ENCODE measurements at places on chromosomes 2 and 18.

DNA sequence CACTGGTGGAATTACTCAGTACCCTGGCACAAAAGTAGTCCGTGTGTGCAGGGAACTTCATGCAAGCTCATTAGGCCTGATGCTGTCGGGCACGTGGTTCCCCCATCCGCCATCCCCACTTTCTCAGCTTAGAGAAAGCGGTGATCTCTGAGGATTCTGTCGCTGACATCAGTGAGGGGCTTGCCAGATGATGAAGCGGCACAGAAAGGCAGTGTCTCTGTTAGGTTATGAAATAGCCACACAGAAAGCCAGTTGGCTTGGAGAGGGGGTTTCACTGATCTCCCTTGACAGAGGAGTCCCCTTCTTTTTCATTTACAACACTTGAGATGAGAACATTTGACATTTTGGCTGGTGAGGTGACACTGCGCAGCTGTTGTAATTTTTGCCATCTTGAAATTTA is 179.7 kb downstream of the FAM210A start:
- DNase-seq, result no peak

- DNase-seq, result no peak
Measured at GRCh38 chr2:160278101-160278878, 78.2 kb upstream of the ITGB6 start.

DNA sequence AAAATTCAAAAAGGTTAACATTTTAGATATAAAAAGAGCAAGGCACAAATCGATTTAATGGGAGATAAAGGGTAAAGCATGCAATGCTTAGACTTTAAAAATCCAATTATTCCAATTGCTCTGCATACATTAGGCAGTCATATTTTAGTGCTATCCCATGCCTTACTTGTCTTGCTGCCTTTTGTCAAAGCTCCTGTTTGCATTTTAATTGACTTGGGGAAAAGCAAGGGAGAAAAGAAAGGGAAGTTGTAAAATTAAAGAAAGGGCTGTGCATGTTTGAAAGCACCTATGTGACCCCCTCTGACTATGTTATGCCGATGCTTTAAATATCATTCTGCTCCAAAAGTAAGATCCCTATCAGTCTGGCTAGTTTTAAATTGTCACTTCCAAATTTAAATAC is 193.7 kb upstream of the VWC2L start:
- no peak for DNase-seq

DNA sequence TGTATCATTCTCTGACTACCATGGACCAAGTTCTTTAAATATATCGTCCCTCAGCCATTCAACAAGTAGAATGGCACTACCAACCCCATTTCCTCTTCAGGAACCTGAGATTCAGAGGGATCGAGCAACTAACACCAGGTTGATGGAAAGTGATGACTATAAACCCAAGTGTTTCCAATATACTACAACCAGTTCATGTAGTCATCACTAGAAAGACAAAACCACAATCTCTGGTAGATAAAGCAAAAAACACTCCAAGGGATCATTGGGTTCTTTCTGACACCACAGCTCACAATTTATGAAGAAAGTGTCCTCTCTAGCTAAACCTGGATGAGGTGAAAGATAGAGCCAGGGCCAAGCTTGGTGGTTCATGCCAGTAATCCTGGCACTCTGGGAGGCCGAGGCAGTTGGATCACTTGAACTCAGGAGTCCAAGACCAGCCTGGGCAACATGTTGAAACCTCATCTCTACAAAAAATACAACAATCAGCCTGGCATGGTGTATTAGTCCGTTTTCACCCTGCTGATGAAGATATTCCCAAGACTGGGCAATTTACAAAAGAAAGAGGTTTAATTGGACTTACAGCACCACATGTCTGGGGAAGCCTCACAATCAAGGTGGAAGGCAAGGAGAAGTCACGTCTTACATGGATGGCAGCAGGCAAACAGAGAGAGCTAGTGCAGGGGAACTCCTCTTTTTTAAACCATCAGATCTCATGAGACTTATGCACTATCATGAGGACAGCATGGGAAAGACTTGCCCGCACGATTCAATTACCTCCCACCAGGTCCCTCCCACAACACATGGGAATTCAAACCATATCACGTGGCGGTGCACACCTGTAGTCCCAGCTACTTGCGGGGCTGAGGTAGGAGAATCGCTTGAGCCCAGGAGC is 2.2 kb downstream of the CD226 start:
- DNase-seq, result no peak

DNA sequence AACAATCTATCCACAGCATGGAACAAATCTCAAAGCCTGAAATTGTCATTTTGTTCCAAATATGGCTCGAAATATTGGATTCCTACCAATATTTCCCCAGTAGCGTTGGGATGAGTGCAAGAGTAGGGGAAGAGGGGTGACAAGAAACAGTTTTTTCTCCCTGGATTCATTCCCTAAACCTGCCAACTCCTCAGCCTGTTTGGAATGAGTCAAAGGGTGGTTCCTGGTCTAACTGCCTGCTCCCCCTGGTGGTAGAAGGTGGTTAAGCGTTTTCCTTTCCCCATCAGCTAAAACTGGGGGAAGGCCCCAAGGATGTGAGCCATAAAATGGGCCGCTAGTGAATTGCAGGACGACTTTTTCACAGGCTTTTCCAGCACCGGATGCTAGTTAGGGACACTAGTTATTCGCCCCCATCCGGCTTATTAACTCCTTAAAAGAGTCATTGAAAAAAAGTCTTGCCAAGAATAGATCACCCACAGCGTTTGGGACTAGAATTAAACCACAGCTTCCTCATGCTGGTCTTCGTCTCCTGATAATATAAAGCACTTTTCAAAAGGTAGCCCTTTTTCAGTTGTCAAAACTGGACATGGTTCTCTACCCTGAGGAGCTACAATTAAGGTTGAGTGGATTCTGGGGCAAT is 72.5 kb downstream of the DHRS9 start:
- DNase-seq, result peak; percentile 59

DNA sequence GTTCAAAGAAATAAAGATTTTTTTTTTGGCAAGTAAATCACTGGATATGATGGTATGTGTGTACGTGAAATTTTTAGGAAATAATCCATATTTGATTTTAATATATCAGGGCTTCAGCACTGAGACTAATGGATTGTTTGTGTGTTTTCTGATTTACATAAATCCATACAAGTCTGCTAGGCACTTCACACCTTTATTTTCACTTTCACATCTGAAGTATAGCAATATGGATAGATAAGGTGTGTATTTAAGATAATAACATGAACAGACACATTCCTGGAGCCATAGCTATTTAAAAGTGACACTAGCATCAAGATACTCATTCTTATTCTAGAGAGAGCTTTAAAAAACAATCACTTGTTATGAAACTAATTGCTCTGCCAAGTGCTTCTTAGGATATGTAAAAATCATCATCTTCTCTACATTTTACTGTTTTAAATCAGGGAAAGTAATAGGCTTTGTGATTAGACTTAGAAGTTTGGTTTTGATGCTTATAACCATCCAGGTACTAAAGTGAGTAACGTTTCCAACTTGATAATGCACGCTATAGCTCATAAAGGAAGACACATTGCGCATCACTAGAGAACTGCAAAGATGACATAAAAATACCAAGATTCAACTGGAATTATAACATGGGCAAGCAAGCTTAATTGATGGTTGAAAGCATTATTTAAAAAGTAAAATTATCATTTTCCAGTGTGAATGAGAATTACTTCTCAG is 208.9 kb downstream of the ZEB2 start:
- DNase-seq, result no peak
